ENCODE measurements at places on chromosomes 12 and 14. TPM values are rescaled to one million over a fixed set of nuclear protein-coding genes. Genes with fewer than 3 reads are reported as not detected.

DNA sequence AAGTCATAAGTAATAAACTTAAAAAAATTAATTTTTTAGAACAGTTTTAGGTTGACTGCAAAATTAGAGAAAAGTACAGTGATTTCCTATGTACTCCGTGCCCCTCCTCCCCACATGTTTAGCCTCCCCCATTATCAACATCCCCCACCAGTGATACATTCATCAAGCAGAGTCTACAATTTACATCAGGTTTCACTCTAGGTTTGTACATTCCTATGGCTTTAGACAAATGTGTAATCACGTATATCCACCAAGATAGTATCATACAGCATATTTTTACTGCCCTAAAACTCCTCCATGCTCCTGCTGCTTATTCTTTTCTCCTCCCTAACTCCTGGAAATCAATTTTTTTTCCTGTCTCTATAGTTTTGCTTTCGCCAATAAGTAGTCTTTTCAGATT lies 438.7 kb downstream of the LRFN5 start:
- H3K4me1 ChIP-seq = no peaks in the 10 kb centered on the region
- no peak overlapping the region for H3K27ac ChIP-seq
- H3K36me3 ChIP-seq = no peaks in the 10 kb centered on the region
- no peak overlapping the region for H3K4me3 ChIP-seq
- no peaks in the 10 kb centered on the region for H3K27me3 ChIP-seq
- DNase-seq = no peak

The NOS1 gene
- 0.07 TPM for total RNA-seq

The IGF1 gene
- total RNA-seq = 44.0 TPM

The APOF gene
- total RNA-seq = not detected

The KCNMB4 gene
- total RNA-seq = 1.6 TPM

DNA sequence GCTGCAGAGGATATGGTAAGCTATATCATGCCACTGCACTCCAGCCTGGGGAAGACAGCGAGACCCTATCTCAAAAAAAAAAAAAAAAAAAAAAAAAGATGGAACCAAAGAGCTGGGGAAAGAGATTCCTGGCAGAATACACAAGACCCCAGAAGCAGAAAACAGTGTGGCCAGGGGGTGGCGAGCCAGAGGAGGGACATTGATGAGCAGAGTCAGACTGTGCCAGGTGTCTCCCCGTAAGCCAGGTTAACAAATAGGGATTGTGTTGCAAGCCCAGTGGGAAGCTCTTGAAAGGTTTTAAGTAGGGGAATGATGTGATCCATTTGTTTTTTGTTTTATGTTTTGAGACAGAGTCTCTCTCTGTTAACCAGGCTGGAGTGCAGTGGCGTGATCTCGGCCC lies 56.1 kb downstream of the FIGNL2 start:
- no peak overlapping the region for H3K27ac ChIP-seq
- H3K4me3 ChIP-seq = no peak overlapping the region
- H3K27me3 ChIP-seq = no peaks in the 10 kb centered on the region
- no peak for DNase-seq

GRCh38 chr14:59067127-59067894 lies 121.2 kb upstream of the DAAM1 start:
- H3K36me3 ChIP-seq = no peaks in the 10 kb centered on the region
- no peaks in the 10 kb centered on the region for H3K27me3 ChIP-seq
- DNase-seq = no peak
- no peaks in the 10 kb centered on the region for H3K4me1 ChIP-seq
- H3K27ac ChIP-seq = no peak overlapping the region

DNA sequence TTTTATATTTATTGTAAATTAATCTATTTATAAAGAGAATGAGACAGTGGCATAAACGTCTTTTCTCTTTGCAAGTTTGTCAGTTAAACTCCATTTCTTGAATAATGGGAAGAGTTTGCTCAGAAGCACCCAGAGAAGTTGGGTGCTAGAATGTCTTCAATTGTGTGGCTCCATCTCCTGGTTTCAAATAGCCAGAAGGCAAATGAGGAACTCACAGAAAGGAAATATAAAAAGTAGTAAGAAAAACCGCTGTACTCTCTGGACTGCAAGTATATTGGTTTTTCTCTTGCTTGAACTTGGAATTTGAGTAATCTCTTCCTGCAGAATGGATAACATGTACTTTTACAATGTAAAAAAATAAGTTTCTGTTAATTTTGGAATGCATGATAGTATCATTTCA lies 217.5 kb downstream of the DPY19L2 start:
- no peak overlapping the region for H3K27ac ChIP-seq
- DNase-seq = no peak
- H3K27me3 ChIP-seq = no peaks in the 10 kb centered on the region
- no peaks in the 10 kb centered on the region for H3K36me3 ChIP-seq
- no peaks in the 10 kb centered on the region for H3K4me1 ChIP-seq

GRCh38 chr12:27973487-27973890 lies 956 bp upstream of the PTHLH start:
- H3K27me3 ChIP-seq = no peaks in the 10 kb centered on the region
- H3K27ac ChIP-seq = no peak overlapping the region
- H3K4me1 ChIP-seq = peaks cover 24% of the 10 kb centered on the region
- no peaks in the 10 kb centered on the region for H3K36me3 ChIP-seq

Measured in thoracic aorta (tissue), 2 donors.